Frontal cortex (tissue), 4 donors: ENCODE measurements at places on chromosomes 3 and 15.

DNA sequence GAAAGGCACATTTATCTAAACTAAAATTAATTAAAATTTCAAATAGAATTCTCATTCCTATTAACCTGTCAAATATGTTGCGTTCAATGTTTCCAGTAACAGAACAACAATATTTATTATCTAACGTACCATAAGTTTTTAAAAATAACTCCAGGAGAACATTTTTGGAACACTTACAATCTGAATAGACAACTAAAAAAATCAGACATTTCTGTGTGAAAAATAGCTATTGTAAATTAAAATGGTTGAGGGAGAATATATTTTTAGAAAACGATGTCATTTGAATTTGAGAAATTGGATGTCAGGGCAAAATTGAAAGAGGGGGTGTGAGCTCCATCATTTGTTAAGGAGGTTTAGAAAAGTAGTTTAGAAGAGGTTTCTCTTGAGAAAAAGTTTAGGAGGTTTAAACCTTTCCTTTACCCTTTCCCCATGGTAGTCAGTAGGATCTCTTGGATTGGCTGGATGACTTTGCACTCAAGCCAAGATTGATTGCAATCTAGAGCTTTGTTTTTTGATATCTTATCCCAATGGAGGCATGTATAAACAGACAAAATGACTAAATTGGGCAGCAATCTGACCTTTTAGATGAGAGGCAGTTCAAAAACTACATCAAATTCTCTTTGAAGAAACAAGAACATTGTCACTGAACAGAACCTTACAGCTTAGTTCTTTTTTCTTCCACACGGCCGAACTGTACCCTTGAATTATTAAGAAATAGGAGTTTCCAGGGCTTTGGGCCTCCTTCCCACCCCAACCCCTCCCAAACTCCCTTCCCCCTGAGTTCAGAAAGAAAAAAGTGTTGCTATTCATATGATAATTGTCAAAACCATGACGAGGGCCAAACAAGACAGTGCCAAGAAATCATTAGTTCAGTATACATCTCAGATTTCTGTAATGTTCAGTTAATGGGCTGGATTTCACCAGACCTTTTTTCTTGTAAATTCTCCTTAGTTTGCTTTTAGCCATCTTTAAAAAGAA, 79.7 kb upstream of the CDIN1 start:
- no peak for DNase-seq

DNA sequence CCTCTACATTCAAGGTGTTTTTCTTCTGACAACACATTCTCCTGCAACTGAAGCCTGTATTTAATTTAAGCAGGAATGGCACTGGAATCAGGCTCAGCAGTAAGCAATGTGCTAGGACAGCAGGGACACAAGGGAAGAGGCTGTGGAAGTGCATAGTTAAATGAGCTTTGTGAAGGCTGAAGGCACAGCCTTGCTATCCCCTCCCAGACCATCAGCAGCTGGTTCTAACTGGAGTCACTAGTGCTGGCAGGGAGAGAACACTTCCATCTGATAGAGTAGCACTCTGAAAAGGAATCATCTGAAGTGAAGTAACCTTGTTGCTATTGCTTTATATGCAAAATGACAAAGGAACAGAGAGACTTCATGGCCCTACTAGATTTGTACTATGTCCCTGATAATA, 14.7 kb downstream of the UQCC5 start:
- no peak for DNase-seq

- no peak for DNase-seq
Observed at GRCh38 chr15:31148297-31149087, 47.0 kb upstream of the TRPM1 start.

DNA sequence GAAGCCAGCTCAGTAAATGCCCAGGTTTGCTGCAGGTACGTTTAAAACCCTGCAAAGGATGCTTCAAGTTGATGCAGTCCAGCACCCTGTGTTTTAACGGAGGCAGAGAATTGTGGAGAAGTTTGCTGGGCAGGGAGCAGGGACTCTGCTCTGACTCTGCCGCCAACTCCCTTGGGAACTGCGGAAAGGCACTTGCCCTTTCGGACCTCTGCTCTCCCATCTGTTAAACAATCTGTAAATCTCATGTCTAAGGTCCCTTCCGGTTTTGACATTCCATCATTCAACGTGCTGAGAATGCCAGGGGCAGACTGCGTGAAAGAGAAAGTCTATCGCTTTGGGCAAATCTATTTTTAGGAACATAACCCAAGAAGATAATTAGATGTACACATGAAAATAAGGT, 184.5 kb downstream of the OPA1 start:
- no peak for DNase-seq

DNA sequence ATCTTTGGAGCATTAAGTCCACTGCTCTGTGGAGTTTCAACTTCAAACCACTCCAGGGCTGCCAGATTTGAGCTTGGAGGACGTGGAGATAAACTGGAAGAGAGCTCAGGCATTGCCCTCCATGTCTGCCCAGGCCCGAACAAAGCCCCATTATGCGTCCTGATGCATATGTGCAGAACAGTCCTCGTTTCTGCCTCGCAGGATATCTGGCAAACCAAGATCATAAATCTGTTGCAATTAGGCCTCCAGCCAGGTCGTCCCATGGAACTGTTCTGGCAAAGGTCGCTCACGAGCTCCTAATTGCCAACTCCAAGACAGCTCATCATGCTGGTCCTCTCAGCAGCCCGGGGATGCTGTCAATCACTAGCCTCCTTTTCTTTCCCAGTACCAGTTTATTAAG, 91.2 kb downstream of the SEMA5B start:
- DNase-seq: no peak

GRCh38 chr15:42808913-42809312, 72.0 kb upstream of the CDAN1 start:
- no peak for DNase-seq

GRCh38 chr3:79930196-79930595, 162.4 kb upstream of the ROBO1 start:
- no peak for DNase-seq

DNA sequence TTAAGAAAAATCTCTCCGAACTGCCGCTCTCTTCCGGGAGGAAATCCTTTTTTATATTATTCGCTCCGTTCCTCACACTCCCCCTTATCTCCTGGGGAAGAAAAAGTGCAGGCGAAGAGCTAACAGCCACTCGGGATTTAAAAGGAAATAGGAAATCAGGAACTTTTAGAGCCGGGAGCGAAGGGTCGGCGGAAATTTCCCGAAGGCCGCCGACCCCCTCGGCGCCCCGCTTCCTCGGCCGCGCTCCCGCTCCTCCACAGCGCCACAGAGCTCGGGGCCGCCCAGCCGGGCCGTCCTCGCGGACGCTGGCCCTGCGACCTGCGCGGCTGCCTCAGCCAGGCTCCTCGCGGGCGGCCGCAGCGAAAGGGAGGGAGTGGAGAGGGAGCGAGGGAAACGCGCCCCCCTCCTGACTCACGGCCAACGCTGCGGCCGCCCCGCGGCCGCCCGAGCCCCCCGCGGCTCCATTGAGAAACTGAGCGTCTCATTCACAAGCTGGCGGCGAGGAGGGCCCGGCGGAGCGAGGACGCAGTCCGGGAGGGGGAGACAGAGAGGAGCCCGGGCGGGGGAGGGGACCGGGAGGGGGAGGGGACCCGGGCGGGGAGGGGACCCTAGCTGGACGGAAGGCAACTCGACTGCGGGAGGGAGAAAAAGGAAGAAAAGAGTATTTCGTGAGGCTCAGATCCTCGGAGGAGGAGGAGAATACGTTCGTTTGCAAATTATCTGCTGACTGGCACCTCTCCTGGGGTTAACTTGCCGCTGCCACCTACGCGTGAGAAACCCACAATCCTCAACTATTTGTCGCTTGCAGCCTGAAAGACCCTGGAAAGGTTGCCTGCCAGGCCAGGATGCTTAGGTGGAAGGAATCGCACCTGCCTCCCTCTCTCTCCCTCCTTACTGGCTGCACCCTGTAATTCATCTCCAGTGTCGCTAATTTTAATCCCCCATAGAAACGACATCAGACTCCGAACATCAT, at the start of gene PTPN9:
Gene PTPN9 (minus strand): TSS at position 368 of the 973 bp plus-strand sequence. CDS start 539 bp downstream, outside the sequence.
- peak; percentile 76 for DNase-seq

GRCh38 chr15:85924088-85924487, 129.4 kb upstream of the KLHL25 start:
- no peak for DNase-seq

DNA sequence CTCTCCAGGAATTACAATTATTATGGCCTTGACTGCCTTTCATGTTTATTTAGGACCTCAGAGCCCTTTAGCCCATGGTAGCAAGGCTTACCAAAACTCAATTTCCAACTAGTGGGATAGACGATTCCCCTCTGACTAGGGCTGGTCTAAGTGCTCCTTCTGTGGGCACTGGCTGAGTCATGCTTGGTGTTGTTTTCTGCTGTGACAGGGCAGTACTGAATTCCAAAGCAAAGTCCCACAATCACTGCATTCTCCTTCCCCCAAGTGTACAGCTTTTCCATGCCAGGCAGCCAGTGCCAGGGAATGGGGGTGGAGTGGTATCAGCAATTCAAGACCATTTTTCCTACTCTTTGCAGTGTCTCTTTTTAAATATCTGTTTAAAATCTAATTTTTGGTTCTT, 509.0 kb upstream of the NECTIN3 start:
- DNase-seq: no peak

DNA sequence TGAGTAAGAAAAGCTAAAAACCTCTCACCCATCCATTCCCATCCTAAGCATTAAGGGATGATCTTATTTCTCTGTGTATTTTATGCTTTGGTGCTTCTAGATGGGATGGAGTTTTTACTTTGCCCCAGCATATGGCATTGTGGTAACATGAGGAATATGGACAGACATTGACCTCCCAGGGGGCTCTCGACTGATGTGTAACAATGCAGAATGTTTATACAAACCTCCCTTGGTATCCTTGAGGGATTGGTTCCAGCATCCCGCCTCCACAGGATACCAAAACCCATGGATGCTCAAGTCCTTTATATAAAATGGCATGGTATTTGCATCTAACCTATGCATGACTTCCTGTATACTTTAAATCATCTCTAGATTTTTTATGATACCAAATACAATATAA, 21.6 kb downstream of the PDIA5 start:
- no peak for DNase-seq

DNA sequence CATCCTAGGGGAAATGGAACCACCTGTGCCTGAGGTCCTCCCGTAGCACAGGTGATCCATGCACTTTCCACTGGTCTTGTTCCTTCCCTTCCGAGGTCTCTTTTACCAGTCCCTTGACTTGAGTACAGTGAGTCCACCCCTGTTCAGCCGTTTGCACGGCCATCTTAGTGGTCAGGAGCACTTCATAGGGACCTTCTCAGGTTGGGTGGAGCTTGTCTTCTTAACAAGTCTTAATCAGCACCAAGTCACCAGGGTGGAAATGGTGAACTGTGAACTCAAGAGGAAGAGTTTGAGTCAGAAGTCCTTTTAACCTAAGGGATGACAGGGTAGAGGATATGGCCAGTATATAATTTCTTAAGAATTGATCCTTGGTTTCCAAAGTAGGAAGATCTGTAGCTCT, 21.4 kb downstream of the ARL8B start:
- no peak for DNase-seq

GRCh38 chr3:54062546-54062945, 59.8 kb upstream of the CACNA2D3 start:
- no peak for DNase-seq

- no peak for DNase-seq
Observed at GRCh38 chr15:42890161-42890913, 30.2 kb downstream of the TTBK2 start.

DNA sequence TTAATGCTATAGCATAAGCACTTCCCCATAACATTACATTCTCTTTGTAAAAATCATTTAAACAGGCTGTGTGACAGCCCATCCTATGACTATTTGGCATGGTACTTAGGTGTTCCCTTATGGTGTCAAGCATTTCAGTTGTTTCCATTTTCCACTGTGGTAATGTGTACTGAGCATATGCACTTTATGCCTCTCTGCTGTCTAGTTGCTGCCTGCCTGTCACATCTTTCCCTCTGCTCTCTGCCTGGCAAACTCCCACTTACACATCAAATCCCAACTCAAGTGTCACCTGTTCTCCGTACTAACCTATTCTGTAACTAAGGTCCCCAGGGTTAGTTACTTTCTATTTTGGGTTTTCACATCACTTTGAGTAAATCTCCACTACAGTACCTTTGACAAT, 84.4 kb upstream of the STRIT1 start:
- no peak for DNase-seq

GRCh38 chr3:39150803-39151631, 2.4 kb downstream of the CSRNP1 start:
- DNase-seq: peak; percentile 63

- no peak for DNase-seq
Observed at GRCh38 chr3:112143689-112144088, 10.6 kb upstream of the GCSAM start.
